Activated gamma-delta T cell treated with Interleukin-2 at 50 U/mL for 16 hours (primary cell): ENCODE measurements at places on chromosomes 3 and 15.

DNA sequence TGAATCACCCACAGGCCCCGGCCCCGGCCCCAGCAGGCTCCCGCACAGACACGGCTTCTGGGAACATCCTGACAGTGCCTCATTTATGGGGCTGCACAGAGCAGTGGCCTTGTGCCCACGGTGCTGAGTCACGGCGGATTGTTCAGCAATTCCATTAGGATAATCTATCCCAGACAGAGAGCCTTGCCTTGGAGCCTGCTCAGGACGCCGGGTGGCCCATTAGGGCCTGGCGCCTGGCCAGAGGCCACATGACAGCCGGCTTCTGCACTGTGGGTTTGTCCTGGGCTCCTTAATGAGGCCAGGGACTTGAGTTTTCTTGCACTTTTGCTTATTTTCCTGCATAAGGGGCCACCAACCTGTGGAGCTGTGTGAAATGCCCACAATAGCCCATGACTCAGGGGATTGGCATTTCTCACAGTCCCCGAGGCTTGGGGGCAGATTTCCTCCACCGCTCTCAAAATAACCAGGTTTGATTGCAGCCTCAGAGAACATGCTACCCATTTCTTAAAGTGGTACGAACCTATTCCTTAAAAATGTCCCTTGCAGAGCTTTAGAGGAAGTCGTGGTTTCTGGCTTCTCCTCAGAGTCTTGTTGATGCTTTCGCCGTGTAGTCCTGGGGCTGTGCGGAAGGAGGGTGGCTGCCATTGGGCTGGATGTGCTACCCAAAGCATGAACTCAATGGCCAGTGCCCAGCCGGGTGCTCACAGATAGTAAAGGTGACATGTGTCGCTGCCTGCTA, 19.0 kb downstream of the SYNM start:
- no peak for DNase-seq

- DNase-seq, result no peak
Observed at GRCh38 chr3:134810850-134811249, 15.8 kb downstream of the EPHB1 start.

DNA sequence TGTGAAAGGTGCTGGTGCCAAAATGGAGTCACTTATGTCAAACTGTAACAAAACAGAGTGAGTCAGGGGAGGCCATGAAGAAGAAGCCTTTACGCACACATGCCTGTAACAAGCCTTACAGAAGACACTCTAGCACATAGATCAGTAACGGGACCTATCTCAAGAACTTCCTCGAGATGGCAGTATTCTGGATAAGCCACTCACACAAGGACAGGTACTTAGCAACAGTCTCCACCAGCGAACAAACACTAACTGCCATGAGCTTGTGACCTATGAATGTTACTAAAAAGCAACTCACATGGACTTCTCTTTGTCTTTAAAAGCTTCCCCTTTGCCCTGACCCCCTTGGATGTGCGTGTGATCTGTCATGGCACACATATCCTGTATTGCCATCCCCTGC, 235.1 kb downstream of the CD47 start:
- DNase-seq, result no peak

- no peak for DNase-seq
Observed at GRCh38 chr3:128681369-128681829, 30.8 kb upstream of the RPN1 start.

DNA sequence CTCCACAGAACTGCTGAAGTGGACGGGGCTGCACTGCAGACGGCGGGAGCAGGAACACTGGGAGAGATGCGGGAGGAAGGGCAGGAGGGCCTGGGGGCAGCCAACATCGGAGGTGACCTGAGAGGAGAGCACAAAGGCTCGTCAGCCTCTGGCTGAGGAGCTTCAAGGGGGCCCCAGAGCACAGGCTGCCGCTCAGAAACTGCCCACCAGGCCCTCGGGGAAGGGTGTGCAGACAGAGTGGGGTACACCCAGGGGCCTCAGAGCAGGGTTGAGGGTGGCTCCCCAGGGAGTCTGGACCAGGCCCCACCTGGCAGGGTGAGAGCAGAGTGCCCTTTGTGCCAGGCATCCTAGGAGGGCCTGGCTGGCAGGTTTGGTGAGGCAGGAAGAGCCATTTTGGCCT, 14.7 kb upstream of the RHO start:
- DNase-seq, result no peak

- DNase-seq, result no peak
Observed at GRCh38 chr3:46664188-46664970, 29.1 kb downstream of the ALS2CL start.

- DNase-seq, result no peak
Observed at GRCh38 chr3:50221411-50222168, 14.4 kb upstream of the GNAI2 start.

DNA sequence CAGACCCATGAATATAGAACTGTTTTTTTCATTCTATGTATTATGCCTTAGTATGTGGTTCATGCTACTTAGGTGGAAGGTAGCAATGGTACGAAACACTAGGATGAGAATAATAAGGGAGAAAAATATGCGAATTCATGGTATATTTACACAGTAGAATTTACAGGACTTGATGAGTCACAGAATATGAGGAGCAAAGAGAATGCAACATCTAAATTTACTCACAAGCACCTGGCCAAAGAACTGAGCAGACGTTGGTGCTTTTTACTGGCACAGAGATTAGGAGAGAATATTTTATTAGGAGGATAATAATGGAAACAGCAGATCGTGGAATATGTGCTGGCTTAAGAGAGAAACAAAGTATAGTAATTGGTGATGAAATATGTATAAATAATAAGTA, 785.4 kb upstream of the ROBO1 start:
- DNase-seq, result no peak

DNA sequence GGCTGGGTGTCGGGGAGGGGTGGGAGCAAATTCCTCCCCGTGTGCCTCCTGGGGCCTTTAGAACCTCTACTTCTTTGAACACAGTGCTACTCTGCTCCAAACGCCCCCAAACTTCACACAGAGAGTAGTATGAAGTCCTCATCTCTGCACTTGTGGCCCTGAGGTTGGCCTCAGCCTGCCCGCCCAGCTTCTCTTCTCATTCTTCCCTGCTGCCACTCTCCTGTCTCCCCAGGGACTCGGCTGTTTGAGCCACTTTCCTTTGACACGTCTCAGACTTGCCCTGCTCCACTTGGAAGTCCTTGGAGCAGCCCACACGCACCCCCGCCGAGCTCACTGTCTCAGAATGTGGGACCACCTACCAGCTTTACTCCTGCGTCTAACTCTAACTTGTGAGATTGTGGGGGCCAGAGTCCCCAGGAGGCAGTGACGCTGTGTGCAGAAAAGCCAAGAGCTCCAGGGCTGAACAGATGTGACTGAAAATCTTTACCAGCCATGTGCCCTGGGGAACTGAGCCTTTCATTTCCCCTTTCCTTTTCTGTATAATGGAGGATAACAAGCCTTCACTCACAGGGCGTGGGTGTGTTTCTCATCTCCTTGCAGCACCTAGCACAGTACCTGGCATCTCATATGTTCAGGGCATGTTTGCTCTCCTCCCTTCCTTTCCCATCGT, 233.6 kb upstream of the CTDSPL start:
- DNase-seq, result no peak

- DNase-seq, result no peak
Observed at GRCh38 chr3:134974624-134975023, 179.6 kb downstream of the EPHB1 start.

- DNase-seq, result no peak
Observed at GRCh38 chr15:61687124-61687523, 373.1 kb downstream of the VPS13C start.

GRCh38 chr3:9250236-9250635, 790 bp upstream of the SRGAP3 start:
- DNase-seq, result no peak

DNA sequence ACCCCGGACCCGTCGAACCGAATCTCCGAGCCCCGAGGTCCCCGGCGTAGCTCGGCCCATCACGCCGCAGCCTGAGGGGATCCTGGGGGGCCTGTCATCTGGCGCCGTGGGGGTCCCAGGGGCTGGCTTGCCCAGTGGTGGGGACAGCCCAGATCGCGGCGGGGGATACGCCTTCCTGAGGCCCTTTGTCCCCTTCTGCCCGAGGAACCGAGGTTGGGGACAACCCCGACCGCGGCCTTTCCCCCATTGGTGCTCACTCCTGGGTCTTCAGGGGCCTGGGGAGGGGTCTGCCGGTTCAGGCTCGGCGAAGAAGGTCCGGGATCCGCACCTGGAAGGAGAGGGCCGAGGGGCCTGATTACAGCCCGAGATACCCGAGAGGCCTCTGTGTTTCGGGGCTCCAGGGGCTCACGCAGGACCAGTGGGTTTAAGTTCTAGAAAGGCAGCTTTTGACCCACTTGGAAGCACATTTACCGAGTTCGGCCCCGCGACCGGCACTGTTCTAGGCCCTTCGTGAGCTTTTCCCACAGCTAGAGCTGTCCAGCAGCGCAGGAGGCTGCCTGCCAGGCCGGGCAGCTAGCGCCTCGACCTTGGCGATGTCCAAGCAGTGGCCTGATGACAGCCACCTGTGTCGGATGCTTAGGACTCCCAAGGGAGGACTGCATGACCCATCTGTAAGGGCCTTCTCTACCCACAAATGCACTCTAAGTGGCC, 504 bp downstream of the ABHD2 start:
- DNase-seq, result peak; percentile 4
